ENCODE measurements at places on chromosomes 12 and 14. TPM values are rescaled to one million over a fixed set of nuclear protein-coding genes. Genes with fewer than 3 reads are reported as not detected.

Gene ITGA7
- total RNA-seq: 15.2 TPM

Gene SNRPF
- total RNA-seq: 11.8 TPM

Gene RNASE1
- total RNA-seq: not detected

Gene NKX2-1
- not detected for total RNA-seq

Gene PAX9
- total RNA-seq: 0.39 TPM

Gene NDUFB1
- total RNA-seq: 202 TPM

Gene HOTAIR
- not detected for total RNA-seq

Gene MIP
- total RNA-seq: not detected

Gene SMIM41
- 0.20 TPM for total RNA-seq

Gene HOXC10
- 6.6 TPM for total RNA-seq

Gene GCH1
- total RNA-seq: 1.2 TPM

Gene DEPDC4
- 2.2 TPM for total RNA-seq

Gene TMPRSS12
- total RNA-seq: not detected

Gene IL26
- total RNA-seq: not detected

Gene FAM90A1
- total RNA-seq: 0.20 TPM

Gene CLEC14A
- total RNA-seq: 0.20 TPM

Gene CBX5
- 49.1 TPM for total RNA-seq

Gene DEGS2
- total RNA-seq: not detected

Gene SLC25A21
- total RNA-seq: 1.1 TPM

Gene RNASE13
- total RNA-seq: not detected

Gene RTN1
- total RNA-seq: under 0.01 TPM

Gene LRIG3
- total RNA-seq: 50.7 TPM

Gene HSPB8
- total RNA-seq: 4.3 TPM

Gene TTC9
- under 0.01 TPM for total RNA-seq

Gene SCFD1
- total RNA-seq: 106 TPM

Gene PGF
- total RNA-seq: 6.3 TPM

Gene SUDS3
- total RNA-seq: 27.2 TPM

Gene RPS6KA5
- 0.78 TPM for total RNA-seq

Gene SLC39A9
- 80.1 TPM for total RNA-seq

Gene LBHD2
- total RNA-seq: not detected

Gene C12orf60
- total RNA-seq: 1.2 TPM

Gene SSPN
- 2.7 TPM for total RNA-seq

Gene ZNF839
- 10.4 TPM for total RNA-seq

Gene STRN3
- total RNA-seq: 48.1 TPM

Gene DBX2
- total RNA-seq: under 0.01 TPM

Gene CGRRF1
- 10.2 TPM for total RNA-seq

Gene MARCHF9
- 1.8 TPM for total RNA-seq

Gene PLCZ1
- not detected for total RNA-seq
